ENCODE measurements at places on chromosomes 3 and 15. TPM values are rescaled to one million over a fixed set of nuclear protein-coding genes. Genes with fewer than 3 reads are reported as not detected.

MAP1A gene
- 2.5 TPM for total RNA-seq

STAB1 gene
- 325 TPM for total RNA-seq

GRK7 gene
- not detected for total RNA-seq

- DNase-seq = no peak
Measured at GRCh38 chr3:124964387-124964786, 29.8 kb upstream of the MUC13 start.

- no peak for DNase-seq
Measured at GRCh38 chr15:64858021-64858575, 16.4 kb downstream of the PLEKHO2 start.

Measured in omental fat pad (tissue), 4 donors.